ENCODE measurements at places on chromosomes 13 and 19. TPM values are rescaled to one million over a fixed set of nuclear protein-coding genes. Genes with fewer than 3 reads are reported as not detected.

DNA sequence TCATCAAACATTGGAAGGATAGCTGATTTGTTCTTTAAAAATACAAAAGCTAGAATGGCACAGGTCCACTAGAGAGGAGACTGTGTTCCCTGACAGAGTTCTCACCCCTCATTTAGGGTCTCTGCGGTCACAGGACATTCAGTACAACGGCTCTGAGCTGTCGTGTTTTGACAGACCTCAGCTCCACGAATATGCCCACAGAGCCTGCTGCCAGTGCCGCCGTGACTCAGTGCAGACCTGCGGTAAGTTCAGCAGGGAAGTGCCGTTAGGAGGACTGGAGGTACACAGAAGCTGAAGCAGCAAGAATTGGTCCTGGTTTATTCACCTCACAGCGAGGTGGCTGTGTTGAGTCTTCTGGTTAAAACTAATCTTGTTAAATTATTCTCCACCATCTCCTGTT is 90.0 kb downstream of the TNFRSF19 start:
- H3K27me3 ChIP-seq, result no peaks in the 10 kb centered on the region
- no peak overlapping the region for H3K27ac ChIP-seq
- H3K4me1 ChIP-seq, result peaks cover 12% of the 10 kb centered on the region
- H3K36me3 ChIP-seq, result no peaks in the 10 kb centered on the region

DNA sequence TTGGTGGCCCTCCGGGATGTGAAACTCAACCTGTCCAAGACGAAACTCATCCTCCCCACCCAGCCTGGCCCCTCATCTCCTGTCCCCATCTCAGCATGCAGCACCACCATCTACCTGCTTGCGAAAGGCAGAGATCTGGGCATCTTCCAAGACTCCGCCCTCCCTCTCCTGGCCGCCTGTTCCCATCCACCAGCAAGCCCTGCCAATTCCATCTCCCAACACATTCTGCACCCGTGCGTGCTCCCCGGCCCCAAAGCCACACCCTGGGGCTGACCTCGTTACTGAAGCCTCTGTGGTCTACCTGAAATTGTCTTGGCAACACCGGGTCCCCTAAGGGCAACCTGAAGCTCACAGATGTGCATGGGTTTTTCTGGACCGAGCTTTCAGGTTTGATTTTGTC is 13.2 kb upstream of the CAMSAP3 start:
- no peak overlapping the region for H3K4me3 ChIP-seq
- no peak overlapping the region for H3K27ac ChIP-seq
- H3K27me3 ChIP-seq, result peaks cover 21% of the 10 kb centered on the region

DNA sequence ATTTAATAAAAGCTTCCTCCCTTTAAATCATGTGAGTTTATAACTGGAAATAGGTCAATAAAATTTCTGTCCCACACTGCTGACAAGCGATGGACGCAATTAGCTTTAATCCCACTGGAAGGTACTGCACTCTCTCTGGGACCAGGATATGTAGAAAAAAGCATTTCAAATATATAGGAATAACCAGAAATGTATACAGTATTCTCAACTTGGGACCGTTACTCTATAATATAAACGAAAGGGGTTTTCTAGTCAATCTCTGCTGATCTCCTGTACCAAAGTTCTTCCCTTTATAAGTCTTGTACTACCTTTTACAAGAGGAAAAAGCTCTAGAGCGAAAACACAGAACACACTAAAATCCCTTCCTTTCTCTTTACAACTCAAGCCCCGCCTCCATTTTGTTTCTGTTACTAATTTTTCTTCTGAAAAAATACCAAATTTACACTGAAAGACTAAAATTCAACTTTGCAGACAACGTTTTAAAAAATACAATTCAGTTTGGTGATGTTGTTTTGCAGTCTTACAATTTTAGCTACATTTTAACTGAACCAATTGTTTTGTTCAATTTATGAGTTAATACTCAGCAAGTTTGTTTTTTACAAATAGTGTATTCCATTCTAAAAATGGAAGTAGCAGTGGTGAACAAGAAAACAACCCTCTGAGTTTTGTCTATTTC is 1.7 kb upstream of the USPL1 start:
- DNase-seq, result no peak
- H3K4me1 ChIP-seq, result peaks cover 12% of the 10 kb centered on the region
- no peaks in the 10 kb centered on the region for H3K27me3 ChIP-seq
- H3K36me3 ChIP-seq, result no peaks in the 10 kb centered on the region
- H3K4me3 ChIP-seq, result no peak overlapping the region
- H3K27ac ChIP-seq, result no peak overlapping the region

Gene UGGT2
- 33.6 TPM for total RNA-seq

Gene CKM
- total RNA-seq, result not detected

All from osteocyte (in vitro differentiated cells).